Activated CD4-positive, alpha-beta T cell treated with anti-CD3 and anti-CD28 coated beads, Interleukin-2, amount 10 ng/mL, durations not matched to agents 7 days and 5 days (primary cell): ENCODE measurements at places on chromosomes 7 and 10. TPM values are rescaled to one million over a fixed set of nuclear protein-coding genes. Genes with fewer than 3 reads are reported as not detected.

NEURL1 gene
- total RNA-seq, result 1.1 TPM

DNA sequence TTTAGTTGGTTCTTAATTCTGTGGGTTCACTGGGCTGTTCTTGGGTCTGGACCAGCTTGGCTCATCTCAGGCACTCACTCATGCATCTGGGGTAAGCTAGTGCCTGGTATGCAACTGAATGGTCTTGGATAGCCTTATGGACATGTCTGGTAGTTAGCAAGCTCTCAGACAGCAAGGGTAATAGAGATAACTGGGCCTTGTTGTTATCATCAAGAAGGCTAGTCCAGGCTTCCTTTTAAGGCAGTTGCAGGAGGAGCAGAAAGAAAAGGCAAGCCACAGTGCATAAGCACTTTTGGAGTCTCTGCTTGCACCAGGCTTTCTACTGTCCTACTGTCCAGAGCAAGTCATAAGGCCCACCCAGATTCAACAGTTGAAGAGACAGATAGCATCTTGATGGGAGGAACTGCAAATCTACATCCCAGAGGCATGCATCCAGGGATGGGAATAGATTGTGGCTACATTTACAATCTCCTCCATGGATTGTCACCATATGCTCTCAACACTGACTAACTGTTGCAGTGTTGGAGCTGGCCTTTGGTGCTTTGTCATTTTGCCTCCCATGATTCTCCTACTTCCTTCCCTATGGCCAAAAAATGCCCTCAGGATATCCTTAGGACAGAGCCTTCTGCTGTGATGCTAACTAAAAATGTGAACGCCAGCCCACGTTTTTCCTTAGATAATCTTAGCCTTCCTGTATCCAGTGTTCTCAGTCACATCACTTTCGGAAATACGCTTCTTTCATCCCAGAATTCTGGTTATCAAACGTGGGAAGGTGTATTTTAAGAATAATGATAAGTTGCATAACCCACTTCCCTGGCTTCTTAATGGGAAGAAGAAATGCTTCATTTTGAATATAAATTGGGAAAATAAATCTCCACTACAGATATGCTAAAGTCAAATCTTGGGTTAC, 3.6 kb downstream of the GIMAP4 start:
- DNase-seq, result no peak

DNA sequence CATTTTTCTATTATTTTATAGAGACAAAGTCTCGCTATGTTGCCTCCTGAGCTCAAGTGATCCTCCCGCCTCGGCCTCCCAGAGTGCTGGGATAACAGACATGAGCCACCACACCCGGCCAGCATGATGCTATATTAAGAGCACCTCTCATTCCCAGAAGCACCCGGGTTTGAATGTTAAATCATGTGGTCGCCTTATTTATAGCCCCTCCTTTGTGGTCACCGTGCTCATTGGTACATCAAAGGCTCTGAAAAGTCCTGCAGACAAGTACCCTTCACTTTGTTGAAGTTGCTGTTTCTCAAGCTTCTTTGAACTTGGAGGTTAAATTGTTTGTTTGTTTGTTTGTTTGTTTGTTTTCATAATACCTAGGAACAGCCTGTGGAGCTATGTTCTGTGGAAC, 40.0 kb downstream of the CLIP2 start:
- no peak for DNase-seq

DNA sequence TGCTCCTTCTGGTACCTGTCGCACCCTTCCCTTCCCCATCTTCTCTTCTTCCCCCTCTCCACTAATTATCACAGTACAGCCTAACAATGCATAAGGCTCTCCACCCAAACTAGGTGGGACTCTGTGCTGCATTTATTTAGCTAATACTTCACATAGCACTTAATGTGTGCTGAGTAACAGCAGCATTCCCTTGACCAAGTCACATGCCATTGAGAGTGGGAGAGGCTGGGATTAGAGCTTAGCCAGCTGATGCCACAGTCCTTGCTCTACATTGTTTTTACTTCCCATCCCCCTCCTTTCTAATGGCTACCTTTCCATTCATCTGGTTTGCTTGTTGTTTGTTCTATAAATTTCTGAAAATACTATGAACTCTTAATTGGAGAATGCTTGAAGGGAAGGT, 426.9 kb downstream of the LRMDA start:
- DNase-seq, result no peak

DNA sequence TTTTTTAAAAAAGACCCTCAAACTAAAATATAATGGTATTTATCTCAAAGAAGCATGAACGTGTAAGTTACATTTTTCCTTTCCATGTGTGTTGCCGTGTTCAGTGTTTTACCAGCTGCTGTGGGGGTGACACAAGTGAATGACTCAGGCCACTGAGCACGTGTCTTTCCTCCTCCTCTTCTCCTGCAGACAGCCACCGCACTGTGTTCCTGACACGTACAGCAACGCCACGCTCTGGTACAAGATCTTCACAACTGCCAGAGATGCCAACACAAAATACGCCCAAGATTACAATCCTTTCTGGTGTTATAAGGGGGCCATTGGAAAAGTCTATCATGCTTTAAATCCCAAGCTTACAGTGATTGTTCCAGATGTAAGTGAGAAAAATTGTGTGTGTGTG, 29.7 kb downstream of the TMEM248 start:
- DNase-seq, result no peak
